ENCODE measurements at places on chromosomes 12 and 14.

DNA sequence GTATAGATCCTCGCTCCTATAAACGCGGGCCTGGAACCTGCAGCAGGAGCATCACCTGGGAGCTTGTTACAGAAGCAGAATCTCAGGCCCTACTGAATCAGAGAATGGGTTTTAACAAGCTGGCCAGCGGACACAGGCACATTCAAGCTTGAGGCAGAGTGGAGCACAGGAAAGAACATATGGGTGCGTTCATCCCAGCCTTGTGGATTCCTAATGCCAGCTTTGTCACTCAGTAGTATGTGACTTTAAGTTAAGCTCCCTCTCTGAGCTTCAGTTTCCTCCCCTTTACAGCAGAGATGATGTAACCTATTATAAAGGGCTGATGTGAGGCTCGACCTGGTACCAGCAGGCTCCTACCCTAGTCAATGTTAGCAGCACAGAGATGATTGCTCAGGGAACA is 204.9 kb downstream of the ZFP36L1 start:
- no peak for DNase-seq

- DNase-seq = no peak
Measured at GRCh38 chr14:74402401-74403251, 23.4 kb downstream of the SYNDIG1L start.

- no peak for DNase-seq
Measured at GRCh38 chr14:77526266-77526665, 27.6 kb upstream of the ISM2 start.

DNA sequence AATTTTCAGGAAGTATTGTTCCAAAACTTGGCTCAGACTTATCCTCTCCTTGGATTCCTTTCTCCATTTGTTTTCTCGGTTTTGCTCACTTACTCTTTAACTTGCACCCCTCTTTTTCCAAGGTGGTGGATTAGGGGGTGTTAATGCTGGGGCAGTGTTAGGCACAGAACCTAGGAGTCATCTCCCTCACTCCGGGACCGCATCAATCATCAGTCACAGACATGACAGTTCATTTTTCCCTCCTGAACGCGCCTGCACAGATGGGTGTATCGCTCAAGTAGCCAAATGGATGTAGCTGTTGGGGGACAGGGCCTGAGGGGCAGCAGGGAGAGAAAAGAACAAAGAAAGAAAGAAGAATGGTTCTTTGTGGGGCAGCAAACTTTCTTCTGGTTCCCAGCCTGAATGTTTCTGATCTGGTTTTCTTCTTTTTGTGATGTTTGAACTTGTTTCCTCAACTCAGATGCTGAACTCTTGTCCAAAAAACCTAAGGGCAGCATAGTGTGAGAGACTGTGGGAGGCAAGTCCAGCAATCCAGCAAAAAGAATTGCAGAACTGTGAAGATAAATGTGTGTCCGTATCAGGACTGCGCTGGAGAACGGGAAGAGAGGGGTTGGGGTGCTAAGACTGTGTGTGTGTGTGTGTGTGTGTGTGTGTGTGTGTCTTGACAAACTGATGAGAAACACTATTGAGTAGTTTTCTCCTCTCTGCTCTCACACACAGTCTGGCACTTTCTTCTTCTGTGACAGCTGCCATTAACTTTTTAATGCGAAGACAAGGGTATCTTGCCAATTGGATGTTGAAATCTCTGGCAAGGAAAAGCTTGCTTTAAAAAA is 131.1 kb downstream of the FBXL14 start:
- DNase-seq = no peak

- DNase-seq = no peak
Measured at GRCh38 chr12:108295641-108296040, 43.5 kb downstream of the CMKLR1 start.

- DNase-seq = no peak
Measured at GRCh38 chr12:93122569-93123091, 193.5 kb upstream of the EEA1 start.

DNA sequence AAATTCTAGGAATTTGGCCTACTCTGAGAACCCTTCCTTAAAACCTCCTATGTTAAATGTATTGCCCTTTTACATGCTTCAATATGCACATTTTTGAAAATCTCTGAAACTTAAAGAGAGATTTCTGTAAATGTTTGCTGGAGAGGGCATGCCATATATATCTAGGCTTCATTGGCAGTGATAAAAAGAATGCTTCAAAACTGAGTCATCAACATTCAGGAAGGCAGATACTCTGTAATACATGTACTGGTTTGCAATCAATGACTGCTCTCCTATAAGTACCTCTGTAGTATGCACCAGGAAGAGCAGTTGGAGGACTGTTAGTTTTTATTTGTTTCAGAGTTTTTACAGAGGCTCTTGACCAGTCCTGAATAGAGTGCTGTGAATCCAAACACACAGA is 739.9 kb downstream of the SLC16A7 start:
- DNase-seq = no peak

DNA sequence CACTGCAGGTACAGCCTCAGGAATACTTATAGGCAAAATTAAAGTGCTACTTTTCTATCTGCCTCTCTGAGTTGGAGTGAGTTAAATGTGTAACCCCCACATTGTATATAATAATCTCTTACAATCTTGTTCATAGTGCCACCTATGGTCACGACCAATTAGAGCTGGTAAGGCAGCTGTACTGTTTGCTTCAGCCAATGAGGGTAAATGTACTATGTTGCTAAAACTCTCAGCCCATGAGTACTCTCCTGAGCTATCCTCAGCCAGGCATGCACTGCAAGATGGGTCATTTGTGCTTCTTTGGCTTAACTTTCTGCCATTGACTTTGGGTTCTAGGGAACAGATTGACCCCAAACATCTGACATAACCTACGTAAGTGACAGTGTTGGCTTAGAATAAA is 15.0 kb upstream of the MDM2 start:
- no peak for DNase-seq

- DNase-seq = no peak
Measured at GRCh38 chr12:76238688-76239087, 109.5 kb downstream of the BBS10 start.

GRCh38 chr12:18145924-18146323 is 55.9 kb upstream of the RERGL start:
- no peak for DNase-seq

DNA sequence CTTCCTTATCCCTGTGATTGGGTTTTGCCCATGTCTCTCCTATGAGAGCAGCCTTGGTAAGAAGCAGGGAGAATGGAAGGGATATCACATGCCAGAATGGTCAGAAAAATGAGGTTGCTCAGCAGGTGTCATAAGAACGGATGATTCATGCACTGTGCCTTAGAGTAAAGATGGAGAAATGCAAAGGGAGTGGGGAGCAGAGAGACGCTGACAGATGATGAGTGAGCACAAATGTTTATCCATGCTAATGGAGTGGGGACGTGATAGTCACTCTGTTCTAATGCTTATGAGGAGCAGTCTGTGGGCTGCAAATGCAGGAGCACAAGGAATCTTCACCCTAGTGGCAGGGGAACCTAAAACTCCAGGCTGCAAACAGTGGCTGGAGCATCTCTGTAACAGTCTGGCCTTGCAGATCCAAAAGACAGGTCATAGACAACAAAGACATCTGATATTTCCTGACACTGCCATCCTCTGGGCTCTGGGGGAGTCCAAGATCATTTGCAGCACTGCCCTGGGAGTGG is 243.2 kb downstream of the CACNA1C start:
- DNase-seq = no peak

DNA sequence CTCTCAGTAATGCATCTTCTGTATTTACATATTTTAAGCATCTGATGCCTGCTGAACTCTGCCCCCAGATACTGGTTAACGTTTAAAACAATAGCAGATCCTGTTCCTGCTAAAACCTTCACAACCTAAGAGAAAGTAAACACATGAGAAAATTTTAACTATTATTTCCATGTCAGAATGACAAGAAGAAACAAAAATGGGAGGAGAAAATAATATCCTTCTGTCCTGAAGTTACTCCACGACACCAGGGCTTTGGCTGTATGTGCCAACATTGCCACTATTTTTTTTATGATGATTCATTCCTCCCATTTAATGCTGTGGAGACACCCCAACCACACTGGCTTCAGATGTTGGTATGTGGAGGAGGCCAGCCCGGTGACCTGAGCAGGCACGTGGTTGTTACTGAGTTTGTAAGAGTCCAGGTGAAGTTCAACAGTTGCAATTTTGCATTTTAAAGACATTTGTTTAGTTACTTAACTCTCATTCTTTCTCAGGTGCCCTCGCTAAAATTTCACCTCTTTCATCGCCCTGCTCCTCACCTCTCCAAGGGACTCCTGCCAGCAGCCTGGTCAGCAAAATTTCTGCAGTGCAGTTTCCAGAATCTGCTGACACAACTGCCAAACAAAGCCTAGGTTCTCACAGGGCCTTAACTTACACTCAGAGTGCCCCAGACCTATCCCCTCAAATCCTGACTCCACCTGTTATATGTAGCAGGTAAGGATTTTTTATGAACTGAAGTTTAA is 65.5 kb upstream of the SLCO1C1 start:
- DNase-seq = no peak

GRCh38 chr12:15605881-15606590 is 183.2 kb downstream of the EPS8 start:
- DNase-seq = no peak

DNA sequence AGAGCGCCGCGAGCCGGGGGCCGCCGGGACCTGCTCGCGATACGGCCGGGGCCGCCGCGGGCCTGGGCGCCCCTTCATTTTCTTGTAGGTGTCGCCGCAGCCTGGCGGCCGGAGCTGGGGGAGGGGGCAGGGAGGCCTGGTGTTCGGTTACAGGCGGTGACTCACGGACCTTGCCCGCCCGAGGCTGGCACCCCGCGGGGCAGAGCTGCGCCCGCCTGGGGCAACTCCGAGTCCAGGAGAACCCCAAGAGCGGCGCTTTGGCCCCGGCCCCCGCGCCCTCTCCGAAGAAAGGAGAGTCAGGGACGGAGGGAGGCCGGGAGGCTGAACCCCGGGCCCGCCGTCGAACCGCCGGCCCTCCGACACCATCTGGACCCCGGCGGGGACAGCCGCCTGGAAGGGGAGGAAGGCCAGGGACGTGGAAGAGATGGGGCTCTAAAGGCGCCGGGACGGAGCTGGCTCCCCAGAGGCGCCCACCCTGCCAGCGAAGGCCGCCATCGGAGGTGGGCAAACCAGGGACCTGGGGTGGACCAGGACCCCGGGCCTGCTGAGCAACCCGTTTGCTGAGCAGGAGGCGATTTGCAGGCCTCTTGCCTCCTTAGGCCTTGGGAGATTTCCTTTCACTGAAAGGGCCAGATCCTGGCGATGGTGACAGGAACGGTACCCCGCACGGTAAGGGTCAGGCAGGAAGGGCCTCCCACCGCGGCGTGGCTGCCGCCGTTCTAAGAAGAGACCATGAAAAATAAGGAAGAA is 843 bp upstream of the NUAK1 start:
- DNase-seq = no peak

DNA sequence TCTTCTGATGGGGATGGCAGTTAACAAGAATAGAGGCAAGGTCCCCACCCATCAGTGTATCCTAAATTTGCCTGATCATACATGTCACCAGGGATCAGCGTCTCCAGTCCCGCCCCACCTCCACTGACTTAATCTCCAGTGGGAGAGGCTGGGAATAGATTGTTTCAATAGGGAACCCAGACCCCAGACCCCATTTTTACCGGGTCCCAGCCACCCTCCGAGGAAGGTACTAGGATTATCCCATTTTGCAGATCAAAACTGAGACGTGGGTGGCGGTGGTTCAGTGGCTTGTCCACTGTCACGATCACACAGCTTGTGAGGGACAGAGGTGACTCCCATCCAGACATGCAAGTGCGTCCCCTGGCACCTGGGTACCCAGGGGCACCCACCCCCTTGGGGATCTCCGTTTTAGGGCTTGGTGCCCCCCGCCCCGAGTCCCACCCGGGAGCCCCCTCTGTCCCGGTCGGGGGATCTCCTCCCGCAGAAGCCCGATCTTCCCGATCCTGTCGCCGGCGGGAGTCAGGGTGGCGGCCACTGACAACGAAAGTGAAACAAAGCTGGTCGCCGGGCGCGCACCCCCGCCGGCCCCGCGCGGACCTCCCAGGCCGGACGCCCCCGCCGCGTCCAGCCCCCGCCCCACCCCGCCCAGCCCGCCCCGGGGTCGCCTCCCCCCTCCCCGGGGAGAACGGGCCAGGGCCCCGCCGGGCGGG is 523 bp downstream of the WSB2 start:
- no peak for DNase-seq

DNA sequence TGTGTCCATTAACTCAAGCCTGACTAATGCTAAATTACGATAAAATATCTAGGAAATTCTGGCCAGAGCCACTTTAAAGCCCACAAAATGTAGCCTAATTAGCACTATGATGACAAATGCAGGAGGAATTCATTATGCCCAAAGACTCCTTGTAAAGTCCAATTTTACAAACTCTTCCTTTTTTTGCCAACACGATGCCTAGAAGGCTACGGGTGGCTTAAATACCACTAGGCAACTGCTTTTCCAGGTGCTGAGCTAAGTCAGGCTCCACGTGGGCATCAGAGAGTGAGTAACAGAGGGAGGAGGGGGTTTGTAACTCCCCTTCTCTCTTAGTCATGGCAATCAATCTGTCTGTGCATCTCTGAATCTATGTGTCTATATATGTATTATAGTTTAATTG is 172.4 kb upstream of the NTF3 start:
- DNase-seq = no peak

DNA sequence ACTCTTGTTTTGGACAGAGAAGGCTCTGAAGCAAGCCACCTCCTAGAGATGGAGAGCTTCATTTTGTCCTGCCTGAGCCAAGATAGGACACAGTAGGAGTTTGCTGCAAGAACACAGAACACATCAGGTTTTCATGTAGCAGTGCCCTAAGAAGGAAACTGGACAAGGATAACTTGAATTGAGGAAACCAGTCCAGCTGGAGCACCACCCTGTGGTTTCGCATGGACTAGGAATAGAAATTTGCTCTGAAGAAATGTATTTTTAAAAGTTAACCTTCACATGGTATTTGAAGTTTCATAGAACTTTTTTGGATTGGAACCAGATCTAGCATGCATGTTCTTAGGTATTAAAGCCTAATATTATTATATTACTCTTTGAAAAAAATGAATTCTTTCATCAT is 68.8 kb downstream of the RERG start:
- no peak for DNase-seq

- no peak for DNase-seq
Measured at GRCh38 chr14:27181333-27181732, 583.5 kb upstream of the NOVA1 start.

DNA sequence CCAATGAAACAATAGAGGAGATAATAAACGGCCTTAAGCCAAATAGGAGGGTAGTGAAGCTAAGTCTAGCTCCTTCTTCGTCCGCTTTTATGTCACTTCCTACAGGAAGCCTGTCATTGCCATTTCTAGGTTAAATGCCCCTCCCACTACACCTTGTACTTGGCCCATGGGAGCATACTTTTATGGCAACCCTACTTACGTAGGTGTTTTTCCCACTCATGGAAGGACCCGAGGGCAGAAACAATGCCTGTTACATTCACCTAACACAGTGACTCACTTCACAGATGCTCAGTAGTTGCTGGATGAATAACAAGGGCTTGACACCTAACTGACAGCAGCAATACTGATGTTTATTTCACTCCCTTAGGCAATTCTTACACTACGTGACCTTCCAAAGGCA is 44.5 kb downstream of the ALKBH1 start:
- DNase-seq = no peak

DNA sequence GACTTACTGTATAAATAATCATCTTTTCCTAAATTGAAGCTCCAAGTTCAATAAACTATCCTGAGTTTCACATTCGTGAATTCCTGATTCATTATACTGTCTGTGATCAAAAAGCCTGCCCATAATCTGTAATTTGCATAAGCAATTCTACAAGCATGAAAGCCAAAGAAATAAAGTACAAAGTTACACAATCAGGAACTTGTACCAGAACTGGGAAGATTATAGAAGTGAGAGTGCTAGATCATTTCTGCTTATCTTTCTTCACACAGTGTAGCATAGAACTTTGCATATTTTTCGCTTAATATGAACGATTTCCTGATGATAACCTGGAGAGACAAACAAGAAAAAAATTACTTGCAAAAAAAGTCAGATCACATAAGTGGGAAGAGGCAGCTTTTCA is 308.2 kb downstream of the C12orf50 start:
- DNase-seq = no peak

Data from GOT3 (cell line).